ENCODE measurements at places on chromosomes 6 and 20.

DNA sequence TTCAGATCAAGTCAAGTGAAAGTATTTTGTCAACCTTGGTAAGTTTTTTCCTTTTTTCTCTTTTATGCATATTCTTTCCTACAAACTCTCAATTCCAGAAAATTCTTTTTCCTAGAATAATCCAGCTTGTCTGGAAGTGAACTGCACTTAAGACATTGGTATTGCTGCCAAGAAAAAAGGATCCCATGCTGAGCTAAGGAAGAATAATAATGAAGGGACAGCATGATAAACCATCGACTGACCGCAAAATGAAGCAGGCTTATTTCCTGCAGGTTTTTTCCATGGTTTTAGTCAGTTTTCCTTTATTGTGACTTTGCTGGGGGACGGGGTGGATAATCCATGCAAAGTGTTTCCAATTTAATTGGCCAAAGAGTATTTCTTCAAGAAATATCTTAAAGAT lies 857.6 kb upstream of the SLC35B3 start:
- no peak for DNase-seq

GRCh38 chr6:17962436-17963031 lies 24.9 kb downstream of the KIF13A start:
- no peak for DNase-seq

DNA sequence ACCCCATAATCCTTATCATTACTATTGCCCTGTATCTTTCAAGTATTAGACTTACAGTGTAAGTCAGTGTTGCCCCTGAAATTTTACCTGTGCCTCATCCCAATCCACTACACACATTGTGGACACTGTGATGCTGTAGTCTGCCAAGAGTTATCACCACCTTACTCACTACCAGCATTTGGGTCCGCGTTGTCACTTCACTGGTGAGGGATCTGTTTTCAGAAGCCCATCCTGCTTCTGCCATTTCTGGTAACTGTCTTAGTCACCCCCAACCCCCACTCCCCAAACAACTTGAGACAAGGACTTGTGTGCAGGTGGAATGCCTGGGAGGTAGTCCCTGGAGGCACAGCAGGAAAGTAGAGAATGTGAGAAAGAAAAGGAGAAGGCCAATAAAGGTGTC lies 6.0 kb upstream of the RAB44 start:
- no peak for DNase-seq

- DNase-seq, result no peak
Observed at GRCh38 chr6:112802144-112802543, 455.0 kb downstream of the RFPL4B start.

DNA sequence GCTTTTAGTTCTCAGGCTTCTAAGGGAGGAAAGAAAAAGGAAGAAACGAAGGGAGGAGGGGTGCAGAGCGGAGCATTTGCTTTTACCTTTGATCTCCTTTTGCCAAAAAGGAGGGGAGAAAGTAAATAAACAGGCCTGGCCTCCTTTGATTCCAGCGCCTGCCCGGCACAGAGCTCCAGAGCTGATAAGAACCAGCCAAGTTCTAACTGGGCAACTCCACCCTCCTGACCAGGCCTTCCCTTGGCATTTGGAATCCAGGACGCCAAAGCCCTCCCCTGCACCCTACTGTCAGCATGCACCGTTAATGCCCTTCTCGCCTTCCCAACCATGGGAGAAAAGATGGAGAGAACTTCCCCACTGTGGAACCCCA lies 120.8 kb upstream of the PTPN1 start:
- no peak for DNase-seq

DNA sequence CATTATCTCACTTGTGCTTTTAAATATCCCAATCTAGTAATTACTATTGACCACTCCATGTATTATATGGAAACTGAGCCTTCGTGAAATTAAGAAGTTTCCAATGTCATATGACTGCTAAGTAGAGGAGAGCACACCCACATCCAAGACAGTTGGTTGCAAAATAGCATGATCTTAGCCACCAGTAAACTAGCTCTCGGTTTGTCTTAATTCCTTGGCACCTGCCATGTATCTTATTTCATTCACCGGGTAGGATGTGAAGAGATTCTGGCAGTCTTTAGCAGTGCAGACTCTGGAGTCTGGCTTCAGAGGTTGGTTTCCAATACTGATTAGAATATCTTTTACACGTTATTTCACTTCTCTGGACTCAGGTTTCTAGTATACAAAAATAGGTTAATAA lies 270.3 kb downstream of the LAMA2 start:
- DNase-seq, result no peak

DNA sequence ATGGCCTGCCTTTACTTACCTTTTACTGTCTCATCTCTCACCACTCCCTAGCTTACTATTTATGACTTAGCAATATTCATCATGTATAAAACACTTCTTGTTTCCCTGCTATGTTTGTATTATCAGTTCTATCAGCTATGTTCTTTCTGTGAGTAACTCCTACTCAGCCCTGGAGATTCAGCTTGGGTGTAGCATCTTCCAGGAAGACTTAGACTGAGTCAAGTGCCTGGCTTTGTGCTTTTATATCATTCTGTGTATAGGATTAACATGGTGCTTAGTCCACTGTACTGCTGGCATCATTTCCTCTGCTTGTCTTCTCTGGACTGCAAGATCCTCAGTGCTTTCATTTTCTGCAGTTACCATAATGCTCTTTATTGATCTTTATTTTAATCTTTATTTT lies 257.8 kb downstream of the BTBD3 start:
- no peak for DNase-seq

DNA sequence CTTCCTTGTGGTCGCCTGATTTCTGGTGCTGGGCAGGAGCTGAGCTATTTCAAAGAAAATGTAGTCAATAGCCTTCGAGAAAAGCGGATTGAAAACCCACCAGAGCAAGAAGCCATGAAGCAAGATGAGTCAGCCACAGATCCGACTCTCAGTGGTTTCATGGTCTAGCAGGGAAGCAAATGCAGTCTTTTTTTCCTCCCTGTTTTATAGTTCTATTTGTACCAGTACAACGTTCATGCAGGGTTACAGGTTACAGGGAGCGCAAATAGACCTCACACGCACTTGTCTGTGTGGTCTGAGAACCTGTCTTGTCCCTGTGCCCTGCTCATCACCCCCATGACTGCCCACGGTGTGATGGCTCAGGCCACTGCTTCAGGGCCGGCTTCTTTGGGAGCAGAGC lies 309.8 kb upstream of the SUPT3H start:
- DNase-seq, result no peak

- DNase-seq, result peak; percentile 21
Observed at GRCh38 chr6:56688521-56688920, 45.8 kb upstream of the DST start.

DNA sequence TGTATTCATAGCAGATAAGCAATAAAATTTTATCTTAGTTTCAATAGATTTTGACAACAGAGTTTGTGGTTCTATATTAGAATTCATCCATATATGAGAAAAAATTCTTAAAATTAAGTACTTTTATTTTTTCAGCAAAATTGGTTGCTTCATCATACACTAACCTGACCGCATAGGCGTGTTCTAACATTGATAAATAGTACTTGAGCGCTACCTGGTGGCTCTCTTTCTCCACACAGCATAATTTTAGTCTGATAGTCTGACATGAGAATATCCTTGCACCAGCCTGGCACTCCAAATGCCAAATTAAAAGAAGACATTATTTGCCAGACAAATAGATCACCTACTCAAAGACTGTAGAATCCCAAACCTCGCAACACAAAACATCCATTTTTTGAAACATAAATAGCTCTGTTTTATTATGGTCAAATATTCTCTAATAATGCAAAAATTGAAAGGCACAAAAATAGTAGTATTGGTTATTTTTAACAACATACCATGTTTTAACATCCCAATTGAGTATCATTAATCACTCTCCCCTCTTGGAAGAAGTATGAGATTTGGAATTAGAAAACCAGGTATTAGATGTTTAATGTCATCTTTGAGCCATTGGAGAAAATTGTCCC lies 33.0 kb upstream of the FILIP1 start:
- peak; percentile 77 for DNase-seq

DNA sequence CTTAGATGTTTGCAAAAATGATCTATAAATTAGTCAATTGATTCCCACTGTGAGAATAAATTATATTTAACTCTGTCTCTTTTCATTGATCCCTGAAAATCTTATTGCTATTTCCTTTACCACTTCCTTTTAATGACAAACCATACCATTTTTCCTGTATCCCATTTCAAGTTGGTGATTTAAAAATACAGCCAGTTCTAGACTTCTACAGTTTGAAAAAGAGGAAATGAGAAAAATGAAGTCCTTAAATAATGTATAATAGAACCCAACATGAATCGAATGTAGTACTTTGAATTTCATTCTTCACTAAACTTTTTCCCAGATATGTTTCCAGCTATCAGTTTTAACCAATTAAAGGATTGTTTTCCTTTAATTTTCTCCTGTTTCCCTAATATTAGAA lies 29.5 kb upstream of the SDHAF4 start:
- DNase-seq, result peak; percentile 25

DNA sequence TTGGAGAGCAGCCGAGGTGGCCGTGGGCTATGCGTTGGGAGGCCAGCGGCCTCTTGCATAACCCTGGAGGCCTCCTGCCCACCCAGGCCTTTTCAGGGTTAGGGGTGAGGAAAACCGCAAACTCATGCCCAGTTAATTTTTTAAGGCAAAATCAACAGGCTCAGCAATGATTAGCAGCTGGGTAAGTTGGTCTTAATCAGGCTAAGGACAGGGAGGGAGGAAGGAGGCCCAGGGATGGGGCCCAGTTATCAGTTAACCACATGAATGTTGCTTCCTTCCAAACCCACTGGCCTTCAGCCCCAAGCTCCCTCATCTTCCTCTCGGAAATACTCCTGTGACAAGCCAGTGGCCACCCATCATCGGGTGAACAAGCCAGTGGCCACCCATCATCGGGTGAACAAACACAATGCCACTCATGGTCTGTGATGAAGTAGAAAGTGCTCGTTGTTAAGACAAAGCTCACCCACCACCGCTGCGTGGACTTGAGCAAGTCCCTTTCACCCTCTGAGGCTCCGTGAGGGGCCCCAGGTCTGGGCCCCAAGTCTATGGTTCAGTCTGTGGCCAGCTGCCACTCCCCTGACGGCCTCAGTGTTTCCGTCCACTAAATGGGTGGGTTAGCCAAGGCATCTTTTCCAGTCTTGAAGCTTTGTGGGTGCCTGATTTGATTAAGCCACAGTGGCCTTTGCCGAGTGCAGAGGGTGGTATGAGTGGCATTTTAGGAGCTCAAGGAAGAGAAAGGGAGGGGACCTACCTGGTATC lies 39.4 kb downstream of the HNF4A start:
- DNase-seq, result no peak

DNA sequence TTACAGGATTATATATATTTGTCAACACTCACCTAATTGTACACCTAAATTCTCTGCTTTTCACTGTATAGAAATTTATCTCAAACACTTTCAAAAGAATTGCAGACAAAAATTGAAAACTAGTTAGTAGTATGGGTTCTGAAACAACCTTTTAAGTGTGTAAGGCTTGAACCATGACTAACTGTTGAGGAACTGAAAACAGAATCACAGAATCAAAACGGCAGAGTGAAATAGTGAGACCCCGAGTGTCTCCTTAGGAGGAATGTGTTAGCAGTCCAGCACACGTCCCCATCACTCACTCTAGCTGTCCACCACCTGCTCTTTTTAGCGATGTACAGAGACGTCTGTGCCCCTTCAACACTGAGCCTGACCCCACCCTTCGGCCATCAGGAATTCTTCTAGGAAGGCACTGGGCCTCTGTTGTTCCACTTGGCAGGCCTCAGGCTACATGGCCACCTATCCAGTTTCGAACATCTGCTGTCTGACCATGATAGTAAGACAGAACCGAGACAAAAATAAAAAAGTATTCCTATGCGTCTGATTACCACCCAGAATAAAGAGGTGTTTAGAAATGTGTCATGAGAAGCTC lies 227.4 kb downstream of the C6orf118 start:
- no peak for DNase-seq

GRCh38 chr6:134979142-134979541 lies 29.2 kb upstream of the ALDH8A1 start:
- no peak for DNase-seq

- DNase-seq, result no peak
Observed at GRCh38 chr6:73139681-73140383, 85.5 kb downstream of the KHDC1L start.

- no peak for DNase-seq
Observed at GRCh38 chr6:90328004-90328403, 31.4 kb upstream of the BACH2 start.

DNA sequence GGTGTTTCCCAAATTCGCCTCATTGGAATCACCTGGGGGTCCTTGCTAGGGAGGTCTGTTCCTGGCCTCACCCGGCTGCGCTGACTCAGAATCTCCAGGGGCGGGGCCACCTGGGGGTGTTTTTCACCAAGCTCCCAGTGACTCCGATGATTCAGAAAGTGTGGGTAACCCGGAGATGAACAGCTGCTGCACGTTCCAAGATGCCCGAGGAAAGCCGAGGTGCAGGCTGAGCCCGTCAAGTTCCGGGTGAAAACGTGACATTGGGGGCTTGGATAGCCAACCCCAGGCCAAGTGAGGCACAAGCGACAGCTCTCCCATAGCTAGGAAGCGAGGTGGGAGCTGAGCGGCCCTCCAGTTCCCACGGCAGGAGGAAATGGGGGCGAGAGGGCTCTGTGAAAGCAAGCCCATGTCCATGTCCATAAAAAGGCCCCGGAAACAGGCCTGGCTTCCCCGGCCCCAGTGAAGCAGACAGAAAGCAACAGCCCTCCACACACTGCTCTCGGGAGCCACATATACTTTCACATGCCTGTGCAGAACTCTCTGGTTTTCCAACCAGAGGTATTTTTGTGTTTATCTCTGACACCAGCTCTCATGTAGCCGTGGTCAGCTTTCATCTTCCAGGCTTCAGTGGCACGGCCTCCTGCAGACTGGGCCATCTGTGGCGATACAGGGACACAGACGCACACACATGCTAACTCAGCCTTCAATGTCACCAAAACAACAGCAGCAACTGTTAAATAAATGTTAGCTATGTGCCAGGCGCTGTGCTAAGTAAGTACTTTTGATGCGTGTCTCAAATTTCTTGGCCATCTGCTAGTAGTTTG lies 90.7 kb upstream of the CCDC28A start:
- DNase-seq, result no peak

GRCh38 chr20:20070871-20071726 lies 18.8 kb downstream of the CFAP61 start:
- no peak for DNase-seq

DNA sequence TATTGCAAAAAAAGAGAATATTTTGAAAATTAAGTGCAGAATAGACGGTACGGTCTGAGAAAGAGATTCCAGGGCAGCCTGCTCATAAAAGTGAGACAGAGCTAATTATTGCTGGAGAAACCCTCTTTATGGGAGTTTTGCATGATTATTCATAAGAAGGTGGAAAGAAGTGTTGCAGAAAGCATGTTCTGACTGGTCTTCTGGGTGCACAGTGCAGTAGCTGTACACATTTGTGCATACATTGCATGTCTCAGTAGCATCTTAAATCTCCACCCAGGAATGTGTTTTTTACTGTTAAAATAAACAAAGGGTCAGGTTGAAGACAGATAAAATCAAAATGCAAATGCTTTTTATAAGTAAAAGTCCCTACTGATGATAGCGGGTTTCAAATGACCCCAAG lies 1813.6 kb upstream of the DEFB115 start:
- no peak for DNase-seq
